ENCODE measurements at places on chromosomes 1 and 21. TPM values are rescaled to one million over a fixed set of nuclear protein-coding genes. Genes with fewer than 3 reads are reported as not detected.

The C1orf94 gene
- not detected for total RNA-seq

The NKAIN1 gene
- total RNA-seq, result 0.32 TPM

The GNG4 gene
- total RNA-seq, result not detected

The SLC41A1 gene
- 15.7 TPM for total RNA-seq

The KCNA10 gene
- not detected for total RNA-seq

The UBXN10 gene
- total RNA-seq, result not detected

The AVPR1B gene
- not detected for total RNA-seq

The GPR52 gene
- total RNA-seq, result not detected

The CLCA1 gene
- not detected for total RNA-seq

The LCE3D gene
- not detected for total RNA-seq

The FCRL2 gene
- total RNA-seq, result not detected

The NPR1 gene
- 9.4 TPM for total RNA-seq

The PRKAA2 gene
- total RNA-seq, result 0.16 TPM

The PRAMEF7 gene
- total RNA-seq, result not detected

The GPATCH3 gene
- total RNA-seq, result 6.0 TPM

The HTR6 gene
- total RNA-seq, result not detected
